ENCODE measurements at places on chromosomes 6 and 20.

- DNase-seq, result no peak
Observed at GRCh38 chr6:44333942-44334341, 8.5 kb upstream of the SPATS1 start.

DNA sequence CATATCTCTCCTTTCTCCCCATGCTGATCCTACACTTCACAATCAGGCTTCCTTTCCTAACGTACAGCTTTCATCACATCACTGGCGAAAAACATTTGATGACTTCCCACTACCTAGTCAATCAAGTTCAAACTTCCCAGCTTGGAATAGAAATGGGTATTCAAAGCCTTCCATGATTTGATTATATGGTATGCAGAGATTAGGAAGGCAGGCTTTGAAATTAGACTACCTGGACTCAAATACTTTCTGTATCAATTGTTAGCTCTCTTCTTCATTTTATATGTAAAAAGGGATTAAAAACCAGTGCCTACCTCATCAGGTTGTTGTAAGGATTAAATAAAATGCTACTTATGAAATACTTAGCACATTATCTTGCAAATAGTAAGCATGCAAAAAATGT lies 7.7 kb downstream of the NCOA6 start:
- no peak for DNase-seq

DNA sequence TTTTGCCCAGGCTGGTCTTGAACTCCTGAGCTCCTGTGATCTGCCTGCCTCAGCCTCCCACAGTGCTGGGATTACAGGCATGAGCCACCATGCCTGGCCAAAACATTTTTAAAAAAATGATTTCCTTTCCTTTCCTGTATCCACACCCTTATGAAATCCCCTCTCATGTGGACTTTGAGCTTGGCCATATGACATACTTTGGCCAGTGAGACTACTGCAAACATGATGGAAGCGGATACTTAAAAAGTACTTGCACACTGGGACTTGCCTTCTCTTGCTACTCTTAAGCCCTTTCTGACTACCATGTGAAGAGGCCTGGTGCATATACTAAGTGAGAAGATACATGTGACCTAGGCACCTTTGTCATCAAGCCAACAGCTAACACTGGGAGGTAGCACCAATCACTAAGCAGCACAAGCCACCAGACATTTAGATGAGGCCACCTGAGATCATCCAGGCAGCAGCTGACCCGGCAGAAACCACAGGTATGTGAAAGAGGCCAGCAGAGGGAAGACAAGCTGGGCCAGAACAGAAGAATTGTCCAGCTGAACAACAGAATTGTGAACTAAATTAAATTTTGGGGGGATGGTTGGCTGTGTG lies 78.5 kb upstream of the HDAC2 start:
- DNase-seq, result no peak

GRCh38 chr20:37901240-37901639 lies 1.7 kb upstream of the VSTM2L start:
- DNase-seq, result no peak

DNA sequence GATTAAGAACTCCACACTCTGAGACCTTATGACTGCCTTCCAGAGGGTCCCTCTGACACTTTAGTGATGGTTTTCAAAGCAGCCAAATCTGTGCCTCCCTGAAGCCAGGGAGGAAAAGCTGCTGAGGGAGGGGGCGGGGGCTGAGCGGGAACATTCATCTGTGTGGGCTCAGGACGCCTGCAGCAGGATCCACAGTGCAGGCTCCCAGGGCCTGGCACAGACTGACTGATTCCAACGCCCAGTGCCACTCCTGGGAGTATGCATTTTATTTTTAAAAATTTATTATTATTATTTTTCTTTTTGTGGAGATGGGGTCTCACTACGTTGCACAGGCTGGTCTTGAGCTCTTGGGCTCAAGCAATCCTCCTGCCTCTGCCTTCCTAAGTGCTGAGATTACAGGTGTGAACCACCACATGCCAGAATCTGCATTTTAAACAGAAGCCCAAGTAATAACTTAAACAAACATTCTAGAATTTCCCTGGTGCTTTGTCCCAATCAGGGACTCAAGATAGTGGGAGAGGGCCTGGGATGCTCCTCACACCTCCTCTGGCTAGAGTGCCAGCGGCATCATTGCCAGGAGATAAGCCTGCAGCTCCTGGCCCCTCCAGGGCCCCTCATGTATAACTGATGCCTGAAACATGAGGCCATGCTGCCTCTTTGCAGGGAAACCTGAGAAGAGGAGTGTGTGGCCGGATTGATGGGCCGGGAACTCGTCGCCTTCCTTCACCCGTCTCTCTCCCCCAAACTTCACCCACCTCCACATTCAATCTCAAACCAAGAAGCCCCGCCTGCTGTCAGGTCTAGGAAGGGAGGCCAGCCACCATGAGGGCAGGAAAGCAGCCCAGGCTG lies 438 bp upstream of the TMC2 start:
- DNase-seq, result no peak

- no peak for DNase-seq
Observed at GRCh38 chr6:94272327-94272726, 853.0 kb upstream of the EPHA7 start.

DNA sequence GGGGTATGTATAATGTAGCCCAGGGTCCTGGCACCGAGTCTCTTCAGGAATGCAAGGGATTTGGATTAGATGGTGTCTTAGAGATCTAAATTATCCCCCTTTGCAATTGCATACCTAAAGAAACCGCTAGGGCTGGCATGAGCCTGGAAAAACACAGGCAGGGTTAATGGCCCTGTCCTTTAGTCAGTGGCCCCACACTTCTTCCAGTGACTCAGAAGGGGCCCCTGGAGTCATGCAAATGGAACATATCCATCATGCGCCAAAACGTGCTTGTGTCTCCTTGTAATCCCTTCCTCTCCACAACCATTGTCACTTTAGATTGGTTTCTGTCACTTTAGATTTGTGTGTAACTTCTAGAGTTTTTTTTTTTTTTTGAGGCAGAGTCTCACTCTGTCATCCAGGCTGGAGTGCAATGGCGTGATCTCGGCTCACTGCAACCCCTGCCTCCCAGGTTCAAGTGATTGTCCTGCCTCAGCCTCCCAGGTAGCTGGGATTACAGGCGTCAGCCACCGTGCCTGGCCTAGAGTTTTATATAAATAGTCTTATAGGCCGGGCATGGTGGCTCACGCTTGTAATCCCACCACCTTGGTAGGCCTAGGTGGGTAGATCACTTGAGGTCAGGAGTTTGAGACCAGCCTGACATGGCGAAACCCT lies 8.7 kb upstream of the MYBL2 start:
- DNase-seq, result no peak

GRCh38 chr6:128284128-128284527 lies 236.3 kb downstream of the PTPRK start:
- DNase-seq, result no peak

DNA sequence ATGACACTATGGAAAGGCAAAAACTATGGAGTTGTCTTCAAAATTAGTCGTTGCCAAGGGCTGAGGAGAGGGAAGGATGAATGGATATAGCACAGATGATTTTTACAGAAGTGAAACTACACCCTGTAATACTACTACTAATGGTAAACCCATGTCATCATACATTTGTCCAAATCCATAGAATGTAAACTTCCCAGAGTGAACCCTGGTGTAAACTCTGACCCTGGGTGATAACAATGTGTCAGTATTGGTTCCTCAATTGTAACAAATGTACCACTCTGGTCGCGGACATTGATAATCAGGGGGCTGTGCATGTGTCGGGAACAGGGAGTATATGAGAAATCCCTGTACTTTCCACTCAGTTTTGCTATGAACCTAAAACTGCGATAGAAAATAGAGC lies 72.2 kb downstream of the CNBD2 start:
- DNase-seq, result no peak

- peak; percentile 25 for DNase-seq
Observed at GRCh38 chr6:120378582-120379220, 955.6 kb downstream of the TBC1D32 start.

- no peak for DNase-seq
Observed at GRCh38 chr6:150235218-150235617, 92.4 kb downstream of the PPP1R14C start.

DNA sequence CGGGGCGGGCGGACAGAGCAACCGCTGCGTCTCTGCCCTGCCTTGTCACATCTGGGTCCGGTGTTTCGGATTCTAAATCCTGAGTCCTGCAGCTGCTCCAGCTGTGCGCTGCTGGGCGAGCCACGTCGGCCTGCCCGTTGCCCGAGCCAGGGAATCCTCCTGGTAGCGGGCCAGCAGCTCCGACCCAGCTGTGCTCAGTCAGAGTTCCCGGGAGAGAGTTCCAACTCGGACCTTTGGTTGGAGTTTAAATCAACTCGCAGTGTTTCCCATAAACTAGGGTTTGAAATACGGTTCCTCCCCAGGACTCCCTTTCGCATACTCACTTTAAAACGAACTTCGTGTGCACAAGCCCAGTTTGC lies 315 bp upstream of the PDE10A start:
- DNase-seq, result peak; percentile 44
